Left lung (tissue), 14 donors: ENCODE measurements at places on chromosomes 12 and 14. TPM values are rescaled to one million over a fixed set of nuclear protein-coding genes. Genes with fewer than 3 reads are reported as not detected.

- no peak overlapping the region for H3K4me3 ChIP-seq
- H3K36me3 ChIP-seq = no peaks in the 10 kb centered on the region
- no peak for DNase-seq
- peaks cover 19% of the 10 kb centered on the region for H3K4me1 ChIP-seq
Measured at GRCh38 chr12:6369916-6370575, 5.3 kb downstream of the SCNN1A start.

DNA sequence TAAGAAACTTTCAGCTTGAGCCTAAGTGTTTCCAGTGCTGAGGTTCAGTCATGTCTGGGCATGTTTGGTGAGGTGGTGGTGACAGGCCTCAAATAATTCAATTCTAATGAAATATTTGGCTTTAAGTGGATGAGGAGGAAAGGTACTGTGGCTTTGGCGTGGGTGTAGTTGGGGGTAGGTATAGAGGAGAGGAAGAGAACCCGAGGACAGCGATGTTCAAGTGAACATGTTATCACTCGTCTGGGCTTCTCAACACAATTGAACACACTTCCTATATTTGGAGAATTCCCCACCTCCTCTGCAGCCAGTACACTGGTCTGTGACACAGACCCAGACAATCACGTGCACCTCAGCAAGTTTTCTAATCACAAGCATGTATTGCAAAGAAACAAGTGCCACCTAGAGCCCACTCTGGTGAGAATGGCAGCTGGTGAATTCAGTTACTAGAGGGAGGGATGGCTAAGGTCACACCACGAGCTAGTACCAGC lies 53.0 kb downstream of the IFNG-AS1 start:
- H3K4me3 ChIP-seq = no peak overlapping the region

DNA sequence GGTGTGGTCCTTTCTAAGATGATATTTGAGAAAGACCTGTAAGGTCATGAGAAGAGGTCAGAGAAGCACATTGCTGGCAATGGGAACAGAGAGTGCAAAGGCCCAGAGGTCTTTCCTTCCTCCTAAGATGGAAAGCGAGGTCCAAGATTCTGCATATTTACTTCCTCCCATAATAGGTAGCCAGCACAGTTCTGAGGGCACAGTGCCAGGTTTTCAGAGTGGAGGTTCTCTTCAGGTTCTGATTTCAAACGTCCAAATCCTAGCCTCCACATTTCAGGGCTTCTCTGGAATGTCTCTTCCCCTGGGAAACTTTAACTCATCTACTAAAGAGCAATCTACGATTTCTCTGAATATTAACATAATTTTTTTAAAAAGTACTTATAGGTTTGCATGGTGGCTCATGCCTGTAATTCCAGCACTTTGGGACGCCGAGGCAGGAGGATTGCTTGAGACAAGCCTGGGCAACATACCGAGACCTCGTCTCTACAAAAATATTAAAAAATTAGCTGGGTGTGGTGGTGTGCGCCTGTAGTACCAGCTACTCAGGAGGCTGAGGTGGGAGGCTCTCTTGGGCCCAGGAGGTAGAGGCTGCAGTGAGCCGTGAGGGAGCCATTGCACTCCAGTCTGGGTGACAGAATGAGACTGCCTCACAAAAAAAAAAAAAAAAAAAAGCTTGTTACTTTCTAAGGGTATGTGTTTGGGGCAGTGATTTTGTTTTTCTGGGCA lies 526 bp upstream of the MRPL42 start:
- no peak overlapping the region for H3K27ac ChIP-seq
- no peak for DNase-seq
- no peaks in the 10 kb centered on the region for H3K27me3 ChIP-seq
- peaks cover 32% of the 10 kb centered on the region for H3K4me1 ChIP-seq
- H3K36me3 ChIP-seq = peaks cover 6% of the 10 kb centered on the region
- peak overlapping the region; percentile 59 for H3K4me3 ChIP-seq

Gene LLPH
- 16.8 TPM for total RNA-seq

- no peaks in the 10 kb centered on the region for H3K4me1 ChIP-seq
- no peak overlapping the region for H3K27ac ChIP-seq
- DNase-seq = no peak
Measured at GRCh38 chr14:61260939-61261776, 20.0 kb downstream of the TMEM30B start.

- no peak overlapping the region for H3K4me3 ChIP-seq
- peaks cover 3% of the 10 kb centered on the region for H3K4me1 ChIP-seq
Measured at GRCh38 chr14:38078393-38078792, 129.3 kb upstream of the SSTR1 start.

- no peak for DNase-seq
- H3K27ac ChIP-seq = no peak overlapping the region
- H3K36me3 ChIP-seq = no peaks in the 10 kb centered on the region
Measured at GRCh38 chr14:86712727-86713126, 1182.8 kb downstream of the FLRT2 start.

DNA sequence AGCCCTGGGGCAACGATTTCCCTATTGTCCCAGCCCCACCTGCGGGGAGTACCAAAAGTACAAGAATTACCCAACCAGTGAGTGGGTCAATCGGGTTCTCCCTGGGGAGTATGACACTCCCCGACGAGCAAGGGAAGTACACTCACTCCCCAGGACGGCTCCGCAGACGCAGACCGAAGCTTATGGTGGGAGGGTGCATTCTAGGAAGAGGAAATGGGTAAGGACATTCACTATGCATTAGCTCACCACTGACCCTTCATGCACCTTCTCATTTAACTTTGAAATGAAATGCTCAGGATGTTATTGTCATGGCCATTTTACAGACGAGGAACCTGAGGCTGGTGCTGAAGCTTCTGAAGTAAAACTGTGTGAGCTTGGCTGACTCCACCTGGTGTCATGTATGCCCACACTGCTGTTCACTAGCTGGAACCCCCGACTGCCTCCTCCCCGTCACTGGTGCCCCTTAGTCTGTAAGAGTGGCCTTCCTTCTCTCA lies 45.8 kb upstream of the TMED10 start:
- H3K36me3 ChIP-seq = no peaks in the 10 kb centered on the region
- DNase-seq = peak; percentile 72
- peaks cover 33% of the 10 kb centered on the region for H3K4me1 ChIP-seq
- H3K4me3 ChIP-seq = no peak overlapping the region
- H3K27me3 ChIP-seq = no peaks in the 10 kb centered on the region

Gene SLC25A21
- total RNA-seq = 1.0 TPM

DNA sequence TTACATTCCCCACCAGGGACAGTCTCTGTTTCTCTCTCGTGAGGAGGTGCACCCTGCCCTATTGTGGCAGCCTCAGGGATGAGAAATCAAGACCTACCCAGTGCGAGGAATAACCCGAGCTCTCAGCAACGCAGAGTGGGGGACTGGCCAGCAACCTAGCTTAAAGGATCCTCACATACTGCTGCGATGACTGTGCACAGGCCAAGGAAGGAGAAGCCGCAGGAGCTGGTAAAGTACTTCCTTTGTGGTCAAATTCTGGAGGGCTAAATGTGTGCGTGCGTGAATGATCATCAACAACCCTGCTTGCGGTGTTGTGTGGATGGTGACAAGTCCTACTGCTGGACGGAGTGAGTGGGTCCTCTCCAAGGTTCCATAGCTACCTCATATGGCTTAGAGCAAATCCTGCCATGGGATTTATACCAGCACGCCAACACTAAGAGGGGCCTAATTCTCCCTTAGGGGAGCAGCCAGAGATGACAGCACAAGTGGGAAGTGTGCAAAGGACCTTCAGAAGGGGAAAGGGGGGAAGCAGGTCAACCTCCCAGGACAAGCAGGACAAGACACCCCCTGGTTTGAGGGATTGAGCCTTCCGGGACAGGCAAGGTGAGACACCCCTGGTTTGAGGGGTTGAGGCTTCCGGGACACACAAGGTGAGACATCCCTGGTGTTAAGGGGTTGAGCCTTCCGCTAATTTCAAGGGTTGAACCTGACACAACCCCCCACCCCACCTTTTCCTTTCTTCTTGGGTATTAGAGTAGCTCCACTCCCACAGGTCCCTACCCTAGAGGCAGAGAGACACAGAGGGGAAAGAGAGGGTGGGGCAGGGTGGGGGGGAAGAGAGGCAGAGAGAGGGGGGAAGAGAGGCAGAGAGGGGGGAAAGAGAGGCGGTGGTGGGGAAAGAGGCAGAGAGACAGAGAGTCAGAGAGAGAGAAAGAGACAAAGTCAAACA lies 58.8 kb upstream of the AP4S1 start:
- H3K4me1 ChIP-seq = no peaks in the 10 kb centered on the region
- H3K4me3 ChIP-seq = no peak overlapping the region
- H3K27me3 ChIP-seq = no peaks in the 10 kb centered on the region
- no peak for DNase-seq
- H3K36me3 ChIP-seq = no peaks in the 10 kb centered on the region

GRCh38 chr12:127113945-127114344 lies 1153.0 kb upstream of the TMEM132C start:
- H3K4me1 ChIP-seq = no peaks in the 10 kb centered on the region
- no peaks in the 10 kb centered on the region for H3K27me3 ChIP-seq
- H3K36me3 ChIP-seq = no peaks in the 10 kb centered on the region
- H3K27ac ChIP-seq = no peak overlapping the region
- DNase-seq = no peak

Gene FAM181A
- total RNA-seq = not detected

Gene BCL11B
- 1.4 TPM for total RNA-seq

GRCh38 chr12:69894800-69895383 lies 69.9 kb downstream of the MYRFL start:
- H3K27me3 ChIP-seq = no peaks in the 10 kb centered on the region
- no peak overlapping the region for H3K27ac ChIP-seq
- no peaks in the 10 kb centered on the region for H3K4me1 ChIP-seq
- H3K36me3 ChIP-seq = no peaks in the 10 kb centered on the region
- DNase-seq = no peak
- no peak overlapping the region for H3K4me3 ChIP-seq

Gene NEUROD4
- total RNA-seq = not detected

GRCh38 chr14:101706509-101707067 lies 54.9 kb upstream of the PPP2R5C start:
- DNase-seq = no peak
- H3K4me3 ChIP-seq = no peak overlapping the region
- peaks cover 27% of the 10 kb centered on the region for H3K27me3 ChIP-seq
- H3K27ac ChIP-seq = peak overlapping the region; percentile 70

- no peak overlapping the region for H3K27ac ChIP-seq
- no peaks in the 10 kb centered on the region for H3K4me1 ChIP-seq
- H3K4me3 ChIP-seq = no peak overlapping the region
- H3K36me3 ChIP-seq = no peaks in the 10 kb centered on the region
Measured at GRCh38 chr12:93618891-93619410, 46.5 kb downstream of the SOCS2 start.

GRCh38 chr12:4933411-4933810 lies 23.7 kb downstream of the KCNA1 start:
- H3K27ac ChIP-seq = no peak overlapping the region
- no peak for DNase-seq
- no peaks in the 10 kb centered on the region for H3K27me3 ChIP-seq
- H3K4me3 ChIP-seq = no peak overlapping the region
- H3K4me1 ChIP-seq = no peaks in the 10 kb centered on the region

DNA sequence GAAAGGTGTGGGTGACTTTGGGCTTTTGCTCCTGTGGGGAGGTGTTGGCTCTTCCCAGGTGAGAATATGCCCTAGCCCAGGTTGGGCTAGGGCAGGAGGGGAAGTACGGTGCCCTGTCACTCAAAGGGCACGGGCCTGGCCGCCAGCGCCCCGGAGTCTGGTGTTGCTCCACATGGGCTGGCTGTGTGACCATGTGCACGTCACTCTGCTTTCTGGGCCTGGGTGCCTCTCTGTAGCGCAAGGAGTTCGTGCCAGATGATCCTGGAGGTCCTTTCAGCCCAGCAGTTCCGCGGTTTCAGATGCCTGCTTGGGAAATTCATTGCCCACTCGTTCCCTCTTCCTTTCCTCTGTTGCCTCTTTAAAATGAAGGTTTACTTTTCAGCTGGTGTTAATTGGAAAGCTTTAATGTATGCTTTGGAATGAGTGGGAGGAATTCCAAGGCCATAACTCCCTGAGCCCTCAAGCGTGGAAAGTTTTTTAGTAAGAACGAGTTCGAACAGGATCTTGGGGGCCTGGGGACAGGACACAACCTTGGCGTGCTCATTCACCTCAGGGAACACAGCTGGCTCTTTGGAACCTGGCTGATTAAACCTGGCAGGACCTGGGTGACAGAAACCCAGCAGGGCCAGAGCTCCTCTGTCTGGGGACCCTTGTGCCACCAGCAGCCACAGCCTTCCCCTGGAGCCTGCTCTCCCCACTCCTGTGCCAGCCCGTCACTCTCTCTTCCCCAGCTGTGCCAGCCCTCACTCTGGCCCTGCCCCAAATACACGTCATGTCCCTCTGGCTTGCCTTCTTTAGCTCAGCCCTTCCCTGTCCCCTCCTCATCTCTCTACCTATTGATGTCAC lies 42.8 kb downstream of the TSPAN9 start:
- H3K36me3 ChIP-seq = no peaks in the 10 kb centered on the region
- no peak overlapping the region for H3K27ac ChIP-seq
- no peak overlapping the region for H3K4me3 ChIP-seq
- DNase-seq = no peak

Gene E2F7
- total RNA-seq = 1.8 TPM

GRCh38 chr14:103444837-103445524 lies 59.8 kb downstream of the MARK3 start:
- peaks cover 38% of the 10 kb centered on the region for H3K4me1 ChIP-seq
- DNase-seq = no peak
- no peak overlapping the region for H3K27ac ChIP-seq
- H3K36me3 ChIP-seq = peaks cover under 1% of the 10 kb centered on the region
- H3K27me3 ChIP-seq = no peaks in the 10 kb centered on the region
- no peak overlapping the region for H3K4me3 ChIP-seq

GRCh38 chr12:3081886-3082285 lies 4.7 kb downstream of the TSPAN9 start:
- H3K36me3 ChIP-seq = no peaks in the 10 kb centered on the region
- no peak overlapping the region for H3K27ac ChIP-seq
- no peak for DNase-seq

Gene ANKS1B
- 4.9 TPM for total RNA-seq

DNA sequence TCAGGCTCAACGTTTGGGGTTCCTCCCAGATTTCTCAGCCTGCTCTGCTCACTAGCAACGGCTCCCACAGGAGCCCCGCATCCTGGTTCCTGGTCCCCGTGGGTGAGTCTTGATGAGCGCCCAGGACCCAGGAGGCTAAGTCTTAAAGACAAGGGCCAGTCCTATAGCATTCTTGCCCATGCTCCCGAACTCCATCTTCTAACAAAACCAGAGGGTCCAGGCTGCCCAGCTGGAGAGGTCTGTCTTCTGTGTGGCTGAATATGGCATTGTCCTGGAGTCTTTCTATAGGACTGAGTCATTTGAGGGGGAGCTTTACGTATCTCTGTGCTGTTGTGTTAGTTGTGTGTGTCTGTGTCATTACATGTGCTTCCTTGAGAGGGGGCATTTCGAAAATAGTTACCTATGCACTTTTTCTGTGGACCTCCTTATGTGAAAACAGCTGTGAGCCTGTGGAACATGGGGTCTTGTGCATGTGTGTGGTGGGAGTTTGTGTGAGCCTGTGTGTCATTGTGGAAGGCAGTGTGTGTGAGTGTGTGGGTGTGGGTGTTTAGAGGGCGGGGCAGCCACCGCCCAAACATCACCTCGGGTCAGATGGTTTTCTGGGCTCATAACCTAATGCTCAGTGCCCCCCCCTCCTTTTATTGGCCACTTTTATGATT lies 9.1 kb upstream of the TBX5 start:
- DNase-seq = no peak
- H3K27ac ChIP-seq = no peak overlapping the region
- no peaks in the 10 kb centered on the region for H3K4me1 ChIP-seq
- no peaks in the 10 kb centered on the region for H3K36me3 ChIP-seq
- no peak overlapping the region for H3K4me3 ChIP-seq
- H3K27me3 ChIP-seq = peaks cover 97% of the 10 kb centered on the region
